ENCODE measurements at places on chromosomes 2 and 18.

DNA sequence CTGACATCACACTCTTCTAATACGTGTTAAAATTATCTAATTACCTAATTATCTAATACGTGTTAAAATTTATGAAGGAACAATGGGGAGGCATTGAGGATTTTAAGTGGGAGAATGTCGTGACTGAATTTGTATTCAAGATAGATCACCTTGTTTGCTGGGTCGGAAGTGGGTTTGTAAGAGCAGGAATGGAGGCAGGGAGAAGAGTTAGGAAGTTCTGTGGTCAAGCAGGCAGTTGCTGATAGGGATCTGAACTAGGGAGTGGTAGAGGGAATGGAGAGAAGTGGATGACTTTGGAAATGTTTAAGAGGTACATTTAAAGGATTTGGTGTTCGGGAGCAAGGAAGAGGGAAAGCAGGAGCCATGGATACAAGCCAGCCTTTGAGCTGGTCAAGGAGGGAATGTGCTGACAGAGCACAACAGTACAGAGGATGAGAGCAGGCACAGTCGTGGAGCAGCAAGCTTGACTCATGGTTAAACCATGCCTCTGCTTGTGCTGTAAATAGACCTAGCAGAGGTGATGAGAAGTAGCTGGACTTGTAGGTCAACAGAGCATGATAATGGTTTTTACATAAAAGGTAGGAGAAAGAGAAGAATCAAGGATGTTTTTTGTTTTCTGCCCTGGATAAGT is 16.2 kb downstream of the IL18RAP start:
- no peak for DNase-seq

GRCh38 chr2:240219208-240219890 is 78.9 kb upstream of the OTOS start:
- peak; percentile 26 for DNase-seq

DNA sequence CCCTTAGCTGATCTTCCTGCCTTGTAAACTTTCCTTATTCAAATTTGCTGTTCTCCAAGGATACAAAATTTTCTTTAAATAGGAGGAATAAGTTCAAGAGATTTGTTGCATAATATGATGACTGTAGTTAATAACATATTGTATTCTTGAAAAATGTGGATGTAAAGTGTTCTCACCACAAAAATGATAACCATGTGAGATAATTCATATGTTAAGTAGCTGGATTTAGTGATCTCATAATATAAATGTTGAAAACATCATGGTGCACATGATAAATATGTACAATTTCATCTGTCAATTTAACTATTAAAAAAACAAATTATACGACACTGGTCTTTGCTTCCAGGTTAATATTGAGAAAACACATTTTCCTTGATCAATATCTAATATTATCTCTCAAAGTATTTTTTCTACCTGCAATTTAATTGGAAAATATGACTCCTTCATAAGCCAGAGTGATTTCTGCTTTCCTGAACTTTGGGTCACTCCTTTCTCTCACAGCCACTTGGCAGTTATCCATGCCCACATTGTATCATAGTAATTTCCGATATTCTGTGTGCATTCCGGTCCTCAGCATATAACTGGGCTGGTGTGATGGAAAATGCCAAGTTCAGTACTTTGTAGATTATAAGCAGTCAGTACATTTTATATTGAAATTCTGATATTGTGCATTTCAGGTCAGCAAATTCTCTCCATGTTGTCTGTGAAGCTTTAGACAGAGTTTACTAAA is 152.6 kb downstream of the GULP1 start:
- DNase-seq, result no peak

- peak; percentile 57 for DNase-seq
These were observed 195.0 kb downstream of the CCDC102B start for GRCh38 chr18:68992719-68993482.

GRCh38 chr2:119736021-119736420 is 23.7 kb upstream of the PTPN4 start:
- no peak for DNase-seq

Data from endodermal cell (in vitro differentiated cells).